ENCODE measurements at places on chromosomes 2 and 18.

DNA sequence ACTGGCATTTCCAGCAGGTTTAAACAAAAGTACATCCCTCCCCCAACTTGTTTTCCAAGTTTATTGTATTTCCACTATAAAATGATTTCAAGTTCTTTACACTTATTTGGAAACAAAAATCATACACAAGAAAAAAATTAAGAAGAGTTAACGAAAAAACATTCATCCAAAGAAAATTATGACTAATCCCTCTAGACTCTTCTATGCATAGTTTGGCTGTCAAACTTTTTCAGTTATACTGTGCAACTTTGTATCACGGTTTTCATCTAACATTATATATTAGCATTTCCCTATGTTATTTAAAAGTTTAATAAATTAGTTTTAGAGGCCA, 627 bp downstream of the WDCP start:
- no peak for DNase-seq

- no peak for DNase-seq
Observed at GRCh38 chr2:224033601-224034000, 5.5 kb downstream of the SERPINE2 start.

DNA sequence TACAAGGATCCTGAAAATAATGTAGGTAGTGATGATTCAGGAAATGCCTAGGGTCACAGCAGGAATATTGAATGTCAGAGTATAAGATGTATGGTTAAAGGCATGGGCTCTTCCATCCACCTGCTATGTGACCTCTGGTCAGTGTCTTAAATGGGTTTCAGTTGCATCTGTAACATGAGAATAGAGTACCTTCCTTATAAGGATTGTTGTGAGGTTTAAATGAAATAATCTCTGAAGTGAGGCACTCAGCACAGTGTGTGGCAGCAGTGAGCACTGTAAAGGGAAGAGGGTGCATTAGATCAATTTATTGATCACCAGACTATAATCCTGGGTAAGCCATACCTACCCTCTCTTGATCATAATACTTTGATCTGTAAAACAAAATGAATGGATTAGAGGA, 319.1 kb downstream of the SLC4A3 start:
- no peak for DNase-seq

DNA sequence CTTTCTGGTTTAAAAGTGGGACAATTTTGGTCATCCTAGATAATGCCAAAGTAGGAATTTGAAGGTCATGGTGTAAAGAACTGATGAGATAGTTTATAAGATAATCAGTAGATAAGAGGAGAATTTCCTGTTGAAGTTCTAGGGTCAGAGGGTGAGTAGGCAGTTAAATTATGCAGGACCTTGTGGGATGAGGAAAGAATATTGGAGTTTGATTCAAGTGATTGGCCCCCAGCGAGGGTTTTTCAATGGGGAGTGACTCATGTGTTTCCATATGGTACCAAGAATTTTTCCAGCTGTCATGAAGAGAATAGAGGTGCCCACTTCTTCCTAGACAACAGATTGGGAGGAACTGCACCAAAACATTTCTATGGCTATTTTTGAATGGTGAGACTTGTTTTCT, 940.2 kb upstream of the ZEB2 start:
- DNase-seq = peak; percentile 71

- DNase-seq = no peak
Observed at GRCh38 chr2:206863196-206863595, 76.1 kb upstream of the CPO start.

GRCh38 chr2:63876311-63876710, 34.6 kb downstream of the UGP2 start:
- no peak for DNase-seq

GRCh38 chr2:132497591-132497990, 81.0 kb downstream of the GPR39 start:
- DNase-seq = peak; percentile 28

- DNase-seq = no peak
Observed at GRCh38 chr2:119260646-119261492, 37.2 kb downstream of the STEAP3 start.

- no peak for DNase-seq
Observed at GRCh38 chr18:56473400-56474024, 164.9 kb downstream of the TXNL1 start.

- no peak for DNase-seq
Observed at GRCh38 chr18:1875219-1875618, 696.1 kb downstream of the METTL4 start.

GRCh38 chr2:113361051-113361450, 76.4 kb upstream of the ZNG1B start:
- DNase-seq = no peak

DNA sequence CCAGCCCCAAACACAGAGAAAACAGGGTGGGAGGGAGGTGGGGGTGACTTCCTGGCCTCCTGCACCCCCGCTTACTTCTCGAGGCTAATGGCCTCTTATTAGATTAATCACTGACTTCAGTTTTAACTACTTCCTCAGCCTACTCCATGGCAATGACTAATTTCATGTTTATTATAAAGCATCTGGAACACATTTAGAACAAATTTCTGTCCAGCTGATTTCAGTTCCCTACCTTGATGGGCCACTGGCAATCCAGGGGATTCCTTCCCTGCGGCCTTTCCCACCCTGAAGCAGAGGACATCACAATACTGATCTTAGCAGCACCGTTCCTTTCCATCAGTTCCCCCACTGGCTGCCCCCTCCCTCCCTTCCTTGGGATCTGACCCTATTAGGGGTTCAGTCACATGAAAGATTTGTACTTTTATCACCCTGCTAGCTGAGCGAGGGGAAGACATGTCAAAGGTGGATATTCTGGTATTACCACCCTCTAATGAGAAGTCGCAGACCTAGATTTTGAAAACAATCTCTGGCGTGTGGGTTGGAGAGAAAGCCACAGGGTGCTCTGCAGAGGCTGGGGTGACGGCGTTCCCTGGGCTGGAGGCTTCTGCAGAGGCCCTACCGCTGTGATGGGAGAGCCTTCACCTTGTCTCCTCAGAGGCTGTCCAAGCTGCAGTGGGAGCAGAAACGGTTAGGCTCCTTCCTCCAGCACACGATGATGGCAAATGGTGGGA, 67.6 kb downstream of the KIAA2012 start:
- DNase-seq = no peak

- DNase-seq = no peak
Observed at GRCh38 chr2:226137201-226137811, 662.3 kb downstream of the IRS1 start.

GRCh38 chr18:24127735-24128134, 11.1 kb upstream of the CABYR start:
- DNase-seq = no peak

DNA sequence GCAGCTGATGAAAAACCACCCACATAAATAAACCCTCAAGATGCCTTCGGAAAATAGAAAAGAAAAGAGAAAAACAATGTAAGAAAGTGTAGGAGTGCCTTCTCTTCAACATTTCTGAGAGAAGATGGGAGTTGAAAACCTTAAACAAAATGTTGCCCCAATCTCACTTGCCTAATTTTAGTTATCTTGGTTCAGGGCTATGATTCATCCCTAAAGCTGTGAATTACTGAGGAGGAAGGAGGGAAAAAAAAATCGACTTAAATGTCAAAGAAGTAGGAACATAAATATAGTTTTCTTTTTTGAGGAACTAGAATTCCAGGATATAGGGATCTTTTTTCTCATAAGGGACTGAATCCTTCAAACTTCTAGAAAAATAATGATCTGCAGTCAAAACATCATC, 360.3 kb downstream of the TGIF1 start:
- DNase-seq = no peak

GRCh38 chr18:49745045-49746014, 68.0 kb downstream of the ACAA2 start:
- no peak for DNase-seq

- DNase-seq = no peak
Observed at GRCh38 chr18:32760391-32760790, 12.4 kb downstream of the KLHL14 start.

GRCh38 chr2:220002251-220002650, 374.8 kb downstream of the SLC4A3 start:
- no peak for DNase-seq

- peak; percentile 92 for DNase-seq
Observed at GRCh38 chr2:73089270-73090030, 17.9 kb upstream of the SFXN5 start.

DNA sequence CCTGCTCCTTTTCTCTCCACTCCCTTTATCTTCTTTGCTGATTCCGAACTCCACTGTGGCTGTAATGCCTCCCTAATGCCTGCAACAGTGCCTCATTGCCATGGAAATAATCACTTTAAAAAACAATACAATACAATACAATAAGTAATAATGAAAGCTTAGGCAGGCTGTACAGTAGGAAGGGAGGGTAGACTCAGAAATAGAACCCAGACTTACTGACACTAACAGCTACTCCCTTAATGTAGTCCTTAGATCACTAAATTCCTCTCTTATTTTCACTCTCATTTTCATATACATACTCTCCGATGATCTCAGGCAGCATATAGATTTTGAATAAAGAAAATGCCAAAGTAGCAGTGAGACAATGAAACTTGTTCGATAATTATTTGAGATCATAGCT, 70.2 kb downstream of the DLGAP1 start:
- no peak for DNase-seq

DNA sequence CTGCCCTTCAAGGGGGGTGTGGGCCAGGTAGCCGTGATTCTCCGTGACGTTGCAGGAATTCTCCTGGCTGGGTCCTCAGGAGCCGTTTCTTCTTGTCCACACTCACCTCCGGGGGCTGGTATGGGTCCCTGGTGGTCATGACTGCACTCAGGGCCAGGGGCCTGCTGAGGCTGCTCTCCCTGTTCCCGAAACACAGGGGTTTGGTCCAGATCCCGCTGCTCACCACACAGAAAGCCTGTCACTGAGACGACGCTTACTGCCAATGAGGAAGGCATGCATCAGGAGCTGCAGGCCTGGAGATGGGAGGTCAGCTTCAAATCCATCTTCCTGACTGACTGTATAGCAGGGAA, 160.7 kb downstream of the RTP5 start:
- no peak for DNase-seq

DNA sequence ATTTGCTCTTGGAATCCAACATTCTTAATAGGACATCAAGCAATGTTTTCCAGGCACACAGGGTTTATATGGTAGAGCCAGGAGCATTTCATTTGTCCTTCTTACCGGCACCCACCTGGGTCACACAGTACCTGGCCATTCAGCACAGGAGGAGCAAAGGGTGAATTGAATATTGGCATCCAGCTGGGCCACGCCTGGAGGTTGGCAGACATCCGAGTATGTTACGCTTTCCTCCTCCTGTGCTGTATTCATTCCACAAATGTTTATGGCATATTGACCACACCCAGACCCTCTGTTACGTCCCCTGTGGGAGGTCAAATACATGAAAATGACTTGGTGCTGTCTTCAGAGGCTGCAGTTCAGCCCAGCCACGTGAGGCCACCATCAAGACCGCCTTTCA, 206.2 kb downstream of the RTP5 start:
- no peak for DNase-seq
